ENCODE measurements at places on chromosomes 7 and 10. TPM values are rescaled to one million over a fixed set of nuclear protein-coding genes. Genes with fewer than 3 reads are reported as not detected.

DNA sequence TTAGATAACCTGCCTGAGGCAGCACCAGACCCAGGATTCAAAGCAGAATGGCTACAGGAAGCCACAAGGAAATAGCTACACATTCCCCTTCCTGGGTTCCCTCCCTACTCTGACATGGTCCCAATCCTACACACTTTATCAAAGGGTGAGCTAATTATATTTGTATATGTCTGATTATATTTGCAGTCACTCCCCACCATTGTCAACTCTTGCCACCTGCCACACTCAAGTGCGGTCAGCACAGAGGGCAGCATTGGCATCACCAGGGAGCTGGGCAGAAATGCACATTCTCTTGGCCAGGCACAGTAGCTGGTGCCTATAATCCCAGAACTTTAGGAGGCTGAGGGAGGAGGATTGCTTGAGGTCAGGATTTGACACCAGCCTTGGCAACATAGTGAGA is 114.1 kb upstream of the PDLIM1 start:
- DNase-seq, result no peak

GRCh38 chr10:70843333-70843732 is 27.6 kb downstream of the SGPL1 start:
- DNase-seq, result no peak

GRCh38 chr10:12884851-12885250 is 116.7 kb downstream of the CCDC3 start:
- DNase-seq, result no peak

- DNase-seq, result no peak
Measured at GRCh38 chr10:114356751-114357514, 47.4 kb downstream of the AFAP1L2 start.

DNA sequence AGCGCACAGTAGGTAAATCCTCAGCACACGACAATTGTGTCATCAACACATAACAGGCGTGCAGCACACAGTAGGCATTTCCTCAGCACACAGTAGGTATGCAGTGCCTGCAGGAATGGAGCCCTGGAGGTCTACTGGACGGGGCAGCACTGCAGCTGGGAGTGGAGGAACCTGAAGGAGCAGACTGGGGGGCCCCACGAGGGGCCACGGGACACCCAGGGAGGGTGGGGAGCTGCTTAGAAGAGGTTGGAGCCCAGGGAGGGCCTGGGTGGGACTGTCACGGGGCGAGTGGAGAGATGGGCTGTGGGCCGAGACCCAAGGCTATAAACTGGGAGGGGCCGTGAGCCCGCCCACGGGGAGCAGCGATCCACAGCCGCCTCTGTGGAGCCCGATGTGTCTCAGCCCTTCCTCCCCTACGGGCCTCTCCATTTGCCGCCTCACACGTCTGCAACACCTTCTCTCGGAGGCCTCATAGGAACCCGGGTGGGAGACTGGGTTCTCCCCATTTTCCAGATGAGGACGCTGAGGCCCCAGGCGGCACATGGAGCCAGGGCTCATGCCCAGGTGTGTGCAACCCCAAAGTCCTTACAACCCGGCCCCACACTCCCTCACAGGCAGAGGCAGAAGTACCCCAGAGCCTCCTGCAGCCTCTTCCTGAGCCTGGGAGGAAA is 101.5 kb downstream of the MICALL2 start:
- no peak for DNase-seq

LFNG gene
- 4.9 TPM for total RNA-seq

SHOC2 gene
- 72.3 TPM for total RNA-seq

CFAP69 gene
- 12.6 TPM for total RNA-seq

NPY4R2 gene
- not detected for total RNA-seq
